ENCODE measurements at places on chromosomes 2 and 18.
A peak's percentile ranks its signal among the peaks of the same experiment; 100 is the strongest.

- no peak for DNase-seq
Observed at GRCh38 chr2:112812318-112813267, 24.0 kb downstream of the IL1B start.

- no peak for DNase-seq
Observed at GRCh38 chr2:171492664-171493063, 29.6 kb upstream of the CYBRD1 start.

DNA sequence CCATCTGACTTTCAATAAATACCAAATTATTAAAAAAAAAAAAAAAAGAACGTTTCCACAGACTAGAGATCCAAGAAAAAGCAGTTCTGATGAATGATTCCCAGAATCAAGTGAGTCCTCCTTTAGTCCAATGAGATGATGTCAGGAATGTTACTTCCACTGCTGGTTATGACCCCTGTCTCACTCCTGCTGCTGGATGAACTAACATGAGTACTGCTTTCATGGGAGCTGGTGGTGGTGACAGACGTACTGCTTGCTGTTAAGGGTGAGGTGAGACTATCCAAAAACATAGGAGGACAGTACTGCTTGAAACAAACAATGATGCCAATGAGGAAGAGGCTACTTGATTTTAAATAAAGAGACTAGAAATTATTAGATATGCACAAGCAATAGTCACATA is 55.5 kb upstream of the ST8SIA5 start:
- no peak for DNase-seq

DNA sequence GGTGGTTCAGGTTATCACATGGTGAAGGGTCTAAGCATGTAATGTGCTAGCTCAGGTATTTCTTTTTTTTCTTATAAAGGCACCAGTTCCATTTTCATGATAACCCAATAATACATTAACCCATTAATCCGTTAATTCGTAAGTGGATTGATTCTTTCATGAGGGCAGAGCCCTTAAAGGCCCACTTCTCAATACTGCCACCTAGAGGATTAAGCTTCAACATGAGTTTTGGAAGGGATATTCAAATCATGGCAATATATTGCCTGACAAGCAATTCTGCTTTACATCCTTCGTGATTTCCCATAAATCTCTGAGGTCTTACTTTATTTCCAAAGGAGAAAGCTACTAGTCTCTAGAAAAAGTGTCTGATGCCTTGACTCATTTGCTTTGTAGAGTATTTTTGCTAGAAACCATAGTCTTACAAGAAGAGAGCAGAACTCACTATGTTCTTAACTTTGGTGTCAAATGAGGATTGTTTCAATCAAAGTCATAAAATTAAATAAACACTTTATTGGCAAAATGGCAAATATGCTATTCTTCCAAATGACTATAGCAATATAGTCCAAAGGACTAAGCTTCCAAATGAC is 271.3 kb downstream of the KCNS3 start:
- DNase-seq = peak; percentile 7

- peak; percentile 46 for DNase-seq
Observed at GRCh38 chr2:168200930-168201583, 46.3 kb downstream of the STK39 start.

- DNase-seq = no peak
Observed at GRCh38 chr2:221514305-221515040, 57.6 kb downstream of the EPHA4 start.

DNA sequence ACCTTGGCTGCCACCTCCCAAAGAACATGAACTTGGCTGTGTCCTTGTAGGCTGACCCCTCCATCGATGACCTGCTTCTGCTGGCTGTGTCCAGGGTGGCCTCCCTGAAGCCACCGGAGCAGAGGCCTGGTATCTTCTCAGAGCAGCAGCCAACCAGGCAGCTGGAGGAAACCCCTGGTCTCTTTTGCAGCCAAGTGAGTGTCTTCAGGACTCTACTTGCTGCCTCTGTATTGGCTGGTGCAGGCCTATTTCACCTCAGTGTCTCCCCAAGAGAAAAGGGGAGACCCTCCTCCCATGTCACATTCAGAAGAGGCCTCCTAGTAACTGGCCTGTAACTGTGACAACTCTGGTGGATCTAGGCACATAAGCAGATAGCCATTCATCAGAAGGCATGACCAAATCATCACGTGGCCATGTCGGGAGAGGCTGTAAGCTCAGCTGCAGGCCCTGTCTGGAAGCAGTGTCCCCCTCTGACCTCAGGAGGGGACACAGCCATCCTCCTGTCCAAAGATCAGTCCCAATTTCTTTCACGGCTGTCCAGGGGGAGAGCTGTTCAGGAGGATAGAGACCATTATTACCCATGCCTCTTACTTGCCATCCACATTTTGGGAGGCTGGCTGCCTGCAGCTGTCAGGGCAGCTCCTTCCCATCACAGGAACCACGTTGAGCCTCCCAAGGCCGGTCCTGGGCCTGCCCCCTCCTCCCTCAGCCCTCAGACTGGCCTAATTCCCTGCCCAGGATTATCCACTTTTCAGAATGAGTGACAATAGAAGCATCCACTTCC is 20.9 kb upstream of the ROCK2 start:
- DNase-seq = no peak

- no peak for DNase-seq
Observed at GRCh38 chr2:75053484-75054112, 95.2 kb downstream of the POLE4 start.

- no peak for DNase-seq
Observed at GRCh38 chr2:108022628-108023027, 36.3 kb downstream of the SLC5A7 start.

DNA sequence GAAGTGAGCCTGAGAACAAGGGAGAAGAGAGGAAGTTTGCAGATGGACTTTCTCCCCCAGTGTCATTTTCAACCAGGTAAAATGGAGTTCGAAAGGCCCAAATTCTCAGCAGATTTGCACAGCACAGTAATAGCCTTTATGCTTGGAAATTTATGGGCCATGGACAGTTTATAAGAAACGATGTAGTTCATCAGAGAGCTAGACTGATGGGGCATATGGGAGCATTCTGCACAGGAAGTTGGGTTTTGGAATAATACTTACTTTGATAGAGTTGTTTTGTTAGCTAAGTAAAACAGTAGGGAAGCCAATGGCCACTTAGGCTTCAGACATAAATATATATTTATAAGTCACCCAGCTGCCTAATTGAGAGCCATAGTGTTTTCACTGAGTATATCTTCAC is 169.4 kb downstream of the MEIS1 start:
- no peak for DNase-seq

GRCh38 chr18:42517896-42518295 is 562.9 kb downstream of the PIK3C3 start:
- no peak for DNase-seq

DNA sequence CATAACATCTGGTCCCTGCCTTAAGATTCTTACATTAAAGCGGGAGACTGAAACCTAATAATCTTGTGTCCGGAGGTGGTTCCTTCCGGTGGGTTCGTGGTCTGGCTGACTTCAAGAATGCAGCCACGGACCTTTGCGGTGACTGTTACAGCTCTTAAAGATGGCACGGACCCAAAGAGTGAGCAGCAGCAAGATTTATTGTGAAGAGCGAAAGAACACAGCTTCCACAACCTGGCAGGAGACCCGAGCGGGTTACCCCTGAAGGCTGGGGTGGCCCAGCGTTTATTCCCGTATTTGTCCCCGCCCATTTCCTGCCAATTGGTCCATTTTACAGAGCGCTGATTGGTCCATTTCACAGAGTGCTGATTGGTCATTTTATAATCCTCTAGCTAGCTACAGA is 122.3 kb upstream of the SIX2 start:
- no peak for DNase-seq

DNA sequence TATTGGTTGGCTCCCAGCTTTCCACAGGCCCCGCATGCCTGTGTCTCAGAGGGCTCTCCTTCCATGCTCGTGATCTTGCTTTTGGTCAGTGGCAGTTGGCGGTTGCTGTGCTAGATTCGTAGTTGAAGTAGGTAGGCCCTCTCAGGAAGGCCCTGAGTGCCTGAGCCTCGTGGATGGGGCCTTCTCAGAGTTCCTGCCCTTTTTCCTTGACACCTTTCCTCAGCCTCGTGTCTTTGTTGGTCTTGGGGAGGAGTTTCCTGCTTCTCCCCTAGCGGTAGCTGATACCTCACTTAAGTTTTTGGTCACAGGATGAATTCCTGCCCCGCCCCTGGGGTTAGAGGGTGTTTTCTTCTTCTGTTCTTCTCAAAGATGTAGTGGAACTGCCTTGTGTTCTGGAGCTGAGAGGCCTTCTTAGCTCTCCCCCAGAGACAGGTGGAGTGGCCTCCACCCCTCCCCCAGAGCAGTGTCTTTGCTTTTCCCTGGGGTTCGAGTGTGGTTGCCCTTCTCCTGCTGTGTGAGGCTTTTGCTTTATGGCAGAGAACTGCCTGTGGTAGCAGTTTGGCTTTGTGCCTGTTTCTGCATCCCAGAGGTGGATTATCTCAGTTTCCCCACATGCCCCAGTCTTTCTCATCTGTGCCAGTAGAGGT is 94.8 kb downstream of the ZNF407 start:
- DNase-seq = no peak

DNA sequence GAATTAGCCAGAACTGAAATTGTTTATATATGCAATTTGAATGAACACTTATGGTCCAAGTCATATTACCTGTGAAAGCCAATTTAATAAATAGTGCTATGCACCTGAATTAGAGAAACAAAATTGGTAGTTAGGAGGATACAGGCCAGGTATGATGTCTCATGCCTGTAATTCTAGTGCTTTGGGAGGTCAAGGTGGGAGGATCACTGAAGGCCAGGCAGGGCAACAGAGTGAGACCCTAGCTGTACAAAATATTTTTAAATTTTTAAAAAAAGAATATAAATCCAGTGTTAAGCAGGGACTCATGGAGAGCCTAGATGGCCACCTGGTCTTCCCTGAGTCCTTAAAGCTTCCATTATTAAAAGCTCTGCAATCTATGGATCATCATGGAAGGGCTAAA is 7.3 kb upstream of the PSTPIP2 start:
- DNase-seq = no peak

GRCh38 chr2:72793798-72794440 is 31.9 kb downstream of the EXOC6B start:
- DNase-seq = no peak

GRCh38 chr18:68735483-68736343 is 20.8 kb upstream of the TMX3 start:
- no peak for DNase-seq

DNA sequence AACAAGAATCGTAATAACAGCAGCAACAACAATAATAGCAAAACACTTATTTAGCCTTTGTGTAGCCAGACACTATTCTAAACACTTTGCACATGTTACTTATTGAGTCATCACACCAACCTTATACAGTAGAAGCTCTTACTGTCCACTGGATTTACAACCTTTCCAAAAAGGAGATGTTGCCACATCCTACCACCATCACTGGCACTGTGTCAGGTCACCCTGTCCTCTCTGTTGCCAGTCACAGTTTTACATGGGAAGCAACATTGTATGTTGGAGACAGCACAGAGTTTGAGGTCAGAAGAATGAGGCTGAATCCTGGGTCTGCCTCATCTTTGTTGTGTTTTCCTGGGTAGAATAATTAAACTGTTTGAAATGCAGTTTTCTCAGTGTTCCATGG is 201.4 kb upstream of the EPAS1 start:
- no peak for DNase-seq

GRCh38 chr2:157172866-157173578 is 84.5 kb upstream of the GALNT5 start:
- DNase-seq = no peak

DNA sequence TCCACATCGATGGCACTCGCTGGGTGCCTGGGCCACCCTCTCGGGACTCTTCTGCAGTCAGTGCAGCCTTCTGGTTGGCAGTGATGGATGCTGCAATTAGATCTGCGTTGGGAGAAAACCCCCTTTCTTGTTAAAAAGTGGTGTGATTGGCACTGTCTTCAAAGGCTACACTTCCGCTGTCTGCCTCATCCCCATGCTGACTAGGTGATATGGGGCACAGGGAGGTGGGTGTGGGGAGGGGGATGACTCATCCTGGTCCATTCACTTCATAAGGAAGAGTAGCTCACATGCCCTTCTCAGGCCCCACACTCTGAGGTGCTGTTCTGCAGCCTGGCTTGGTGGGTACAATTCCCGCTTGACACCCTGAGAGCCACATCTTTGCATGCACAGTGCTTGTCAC is 77.4 kb downstream of the THNSL2 start:
- DNase-seq = no peak

DNA sequence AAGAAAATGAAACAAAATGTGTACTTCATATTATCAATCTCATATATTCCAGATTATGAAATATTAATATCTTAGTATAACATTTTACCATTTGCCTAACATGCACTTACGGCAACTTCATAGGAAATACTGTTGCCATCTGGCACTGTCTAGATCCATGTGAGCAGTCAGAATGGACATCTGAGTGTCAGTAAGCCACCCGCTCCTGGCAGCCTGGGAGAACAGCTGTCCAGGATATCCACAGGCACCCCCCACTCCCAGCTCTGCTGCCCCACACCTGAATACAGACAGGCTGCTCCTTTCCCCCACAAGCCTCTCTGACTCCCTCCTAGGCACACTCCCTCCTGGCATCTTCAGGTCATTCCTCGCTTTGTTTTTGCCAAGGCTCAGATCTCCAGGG is 127.0 kb downstream of the GAREM1 start:
- DNase-seq = no peak

DNA sequence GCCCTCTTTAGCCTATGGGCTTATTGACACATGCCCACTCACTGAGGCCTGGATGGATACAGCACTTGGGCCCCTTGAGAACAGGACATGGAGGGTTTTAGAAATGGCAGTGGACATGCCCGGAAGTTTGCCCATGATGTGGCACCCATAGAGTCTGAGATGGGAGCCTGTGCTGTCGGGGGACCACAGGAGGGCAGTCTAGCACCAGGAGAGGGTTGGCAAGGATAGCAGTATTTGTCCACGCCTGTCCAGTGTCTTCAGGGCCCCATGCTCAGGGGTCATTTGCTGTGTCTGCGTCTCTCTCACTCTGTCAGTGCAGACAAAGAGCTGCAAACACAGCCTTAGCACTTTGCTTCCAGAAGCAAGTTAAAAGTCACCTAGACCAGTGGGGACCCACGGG is 48.7 kb downstream of the IL1RL2 start:
- no peak for DNase-seq

- no peak for DNase-seq
Observed at GRCh38 chr2:383178-383577, 95.3 kb upstream of the ALKAL2 start.

DNA sequence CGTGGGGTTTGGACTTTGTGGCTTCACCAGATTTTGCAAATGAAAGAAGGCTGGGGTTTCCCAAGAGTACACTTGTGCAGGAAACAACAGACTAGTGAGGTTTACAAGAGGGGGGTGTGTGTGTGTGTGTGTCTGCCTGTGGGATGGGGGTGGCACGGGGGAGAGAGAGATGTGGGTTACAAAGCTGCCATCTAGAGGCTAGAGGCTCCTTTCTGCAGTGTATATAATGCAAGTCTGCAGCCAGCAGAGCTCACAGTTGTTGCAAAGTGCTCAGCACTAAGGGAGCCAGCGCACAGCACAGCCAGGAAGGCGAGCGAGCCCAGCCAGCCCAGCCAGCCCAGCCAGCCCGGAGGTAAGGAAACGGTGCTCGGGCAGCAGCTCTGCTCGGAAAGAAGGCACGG is at the start of gene ACKR3:
TSS of gene ACKR3 (plus strand) at position 253 of the 401 bp plus-strand sequence. CDS start 10,641 bp downstream, outside the sequence.
- DNase-seq = peak; percentile 51

- no peak for DNase-seq
Observed at GRCh38 chr2:85705680-85706039, 11.5 kb downstream of the GNLY start.

GRCh38 chr2:220946552-220946951 is 625.6 kb downstream of the EPHA4 start:
- DNase-seq = no peak

- DNase-seq = no peak
Observed at GRCh38 chr18:61546590-61546989, 213.4 kb downstream of the CDH20 start.

- no peak for DNase-seq
Observed at GRCh38 chr18:63198868-63199742, 120.5 kb downstream of the BCL2 start.
